ENCODE measurements at places on chromosomes 4 and X. TPM values are rescaled to one million over a fixed set of nuclear protein-coding genes. Genes with fewer than 3 reads are reported as not detected.

The PPEF1 gene
- 0.08 TPM for polyA plus RNA-seq

- H3K27ac ChIP-seq = no peak overlapping the region
- no peak overlapping the region for H3K4me3 ChIP-seq
- H3K36me3 ChIP-seq = no peaks in the 10 kb centered on the region
- no peaks in the 10 kb centered on the region for H3K4me1 ChIP-seq
Observed at GRCh38 chrX:40402831-40403533, 177.8 kb upstream of the ATP6AP2 start.

- H3K27ac ChIP-seq = no peak overlapping the region
- no peak overlapping the region for H3K4me3 ChIP-seq
- no peaks in the 10 kb centered on the region for H3K4me1 ChIP-seq
- no peak for DNase-seq
Observed at GRCh38 chr4:14695095-14695845, 307.0 kb upstream of the CPEB2 start.

GRCh38 chr4:73603271-73603710 is 16.9 kb downstream of the RASSF6 start:
- DNase-seq = no peak
- H3K4me3 ChIP-seq = no peak overlapping the region
- peaks cover 6% of the 10 kb centered on the region for H3K4me1 ChIP-seq
- H3K36me3 ChIP-seq = no peaks in the 10 kb centered on the region

The PRDX4 gene
- polyA plus RNA-seq = 109 TPM

The HSFX1 gene
- polyA plus RNA-seq = 0.42 TPM

The LYAR gene
- polyA plus RNA-seq = 6.5 TPM

GRCh38 chr4:177265729-177266128 is 43.9 kb upstream of the NEIL3 start:
- H3K27ac ChIP-seq = no peak overlapping the region
- no peaks in the 10 kb centered on the region for H3K36me3 ChIP-seq
- no peak for DNase-seq

DNA sequence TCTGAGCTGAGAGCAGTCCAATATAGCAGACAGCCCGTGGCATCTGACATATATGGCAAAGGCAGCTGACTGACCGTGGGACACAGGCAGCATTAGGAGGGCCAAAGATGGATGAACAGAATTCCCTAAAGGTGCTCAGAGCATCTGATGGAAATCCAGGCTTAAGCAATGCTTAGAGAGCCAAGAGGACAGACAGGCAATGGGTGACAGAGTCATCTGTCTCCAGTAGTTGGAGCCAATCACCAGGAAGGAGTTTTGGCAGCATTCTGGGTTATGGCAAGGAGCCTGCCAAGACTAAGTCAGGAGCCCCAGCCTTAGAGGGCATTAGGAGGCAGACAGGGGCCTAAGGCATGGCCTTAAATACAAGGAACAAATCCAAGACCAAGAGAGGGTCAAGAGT is 153.3 kb upstream of the USP9X start:
- no peak overlapping the region for H3K27ac ChIP-seq
- no peak overlapping the region for H3K4me3 ChIP-seq
- no peaks in the 10 kb centered on the region for H3K27me3 ChIP-seq
- H3K4me1 ChIP-seq = no peaks in the 10 kb centered on the region

The CYBB gene
- polyA plus RNA-seq = 0.03 TPM

DNA sequence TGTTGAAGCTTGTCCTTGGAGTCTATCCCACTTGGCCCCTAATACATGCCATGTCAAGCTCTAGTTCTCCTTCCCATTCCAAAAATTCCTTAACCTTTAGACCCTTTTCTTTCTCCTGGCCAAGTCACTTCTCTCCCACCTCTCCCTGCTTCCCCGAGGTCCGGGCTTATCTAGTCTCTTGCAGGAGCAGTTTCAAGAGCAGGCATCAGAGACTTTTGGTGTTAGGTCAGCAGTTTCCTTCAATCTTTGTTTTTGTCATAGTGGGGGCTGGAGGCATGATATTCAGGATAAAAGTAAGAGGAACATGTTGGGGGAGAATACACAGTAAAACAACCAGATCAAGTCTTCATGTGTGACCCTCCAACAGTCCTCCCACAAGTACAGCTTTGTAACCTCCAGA is 11.5 kb upstream of the IDS start:
- H3K4me3 ChIP-seq = no peak overlapping the region
- no peak overlapping the region for H3K27ac ChIP-seq
- no peaks in the 10 kb centered on the region for H3K36me3 ChIP-seq
- DNase-seq = no peak
- H3K27me3 ChIP-seq = no peaks in the 10 kb centered on the region

- no peaks in the 10 kb centered on the region for H3K36me3 ChIP-seq
- no peak overlapping the region for H3K4me3 ChIP-seq
- peaks cover 2% of the 10 kb centered on the region for H3K4me1 ChIP-seq
Observed at GRCh38 chr4:16120720-16121119, 36.9 kb upstream of the PROM1 start.

The TMEM154 gene
- polyA plus RNA-seq = 0.22 TPM

DNA sequence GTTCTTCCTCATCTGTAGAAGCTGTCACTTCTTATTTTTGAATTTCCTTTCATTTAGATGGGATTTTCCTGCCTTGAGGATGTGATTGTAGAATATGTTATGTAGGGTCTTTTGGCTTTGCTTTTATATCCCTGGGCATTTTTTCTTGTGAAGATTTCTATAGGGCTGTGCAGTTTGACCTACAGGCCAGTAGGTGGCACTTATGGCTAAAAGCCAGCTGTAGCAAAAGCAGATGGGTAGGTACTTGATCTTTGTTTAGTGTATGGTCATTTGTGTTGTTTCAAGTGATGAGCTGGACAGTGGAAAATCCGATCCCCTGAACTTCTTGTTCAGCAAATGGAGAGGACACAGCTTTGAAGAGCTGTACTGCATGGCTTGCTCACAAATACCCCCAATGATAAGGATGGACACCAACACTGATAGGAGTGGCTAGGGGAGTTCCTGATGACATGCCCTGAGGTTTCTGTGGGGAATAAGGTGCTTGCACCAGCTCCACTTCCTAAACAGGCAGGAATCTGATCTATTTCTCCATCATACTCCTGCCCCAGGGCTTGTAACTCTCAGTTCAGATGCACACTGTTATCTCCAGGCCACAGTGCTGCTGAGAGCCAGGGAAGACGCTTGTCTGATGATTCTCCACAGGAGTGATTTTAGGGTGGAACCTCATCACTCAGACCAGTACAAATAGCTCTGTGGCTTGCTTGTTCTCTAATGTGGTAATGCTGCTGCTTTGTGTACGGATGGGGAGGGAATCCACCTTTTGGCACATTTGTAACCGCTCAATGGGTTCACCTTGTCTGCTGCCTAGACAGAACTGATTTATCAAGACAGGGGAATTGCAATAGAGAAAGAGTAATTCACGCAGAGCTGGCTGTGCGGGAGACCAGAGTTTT is 417.1 kb upstream of the MAGEB16 start:
- no peaks in the 10 kb centered on the region for H3K4me1 ChIP-seq
- no peaks in the 10 kb centered on the region for H3K36me3 ChIP-seq
- H3K27ac ChIP-seq = no peak overlapping the region
- H3K4me3 ChIP-seq = no peak overlapping the region
- no peaks in the 10 kb centered on the region for H3K27me3 ChIP-seq
- no peak for DNase-seq

DNA sequence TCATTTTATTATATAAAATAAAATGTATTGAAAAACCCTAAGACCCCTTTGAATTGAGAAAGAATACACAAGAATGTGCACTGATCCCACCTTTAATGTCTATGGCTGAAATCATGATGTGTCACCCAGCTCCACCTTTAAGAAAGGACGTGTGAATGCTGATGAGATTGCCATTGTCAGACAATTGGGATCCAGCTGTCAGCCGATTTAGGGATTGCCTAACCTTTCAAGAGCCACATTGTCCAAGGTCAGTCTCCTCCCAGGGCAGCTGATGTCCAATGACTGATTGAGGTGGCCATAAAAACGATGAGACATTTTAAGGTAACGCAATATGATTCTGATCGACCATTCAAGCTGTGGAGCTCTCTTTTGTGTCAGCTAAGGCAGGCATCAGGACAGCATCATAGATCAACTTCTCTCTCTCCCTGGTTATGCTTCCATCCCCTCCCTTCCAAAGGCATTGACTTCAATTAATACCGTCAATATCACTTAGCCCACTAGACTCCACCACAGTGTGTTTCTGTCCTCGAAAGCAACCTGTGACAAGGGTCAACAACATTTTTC is 1676.4 kb downstream of the PCDH7 start:
- H3K27ac ChIP-seq = no peak overlapping the region
- no peaks in the 10 kb centered on the region for H3K4me1 ChIP-seq
- no peak overlapping the region for H3K4me3 ChIP-seq
- H3K36me3 ChIP-seq = no peaks in the 10 kb centered on the region
- H3K27me3 ChIP-seq = no peaks in the 10 kb centered on the region

The MSX1 gene
- polyA plus RNA-seq = 0.75 TPM

The USO1 gene
- 57.3 TPM for polyA plus RNA-seq

DNA sequence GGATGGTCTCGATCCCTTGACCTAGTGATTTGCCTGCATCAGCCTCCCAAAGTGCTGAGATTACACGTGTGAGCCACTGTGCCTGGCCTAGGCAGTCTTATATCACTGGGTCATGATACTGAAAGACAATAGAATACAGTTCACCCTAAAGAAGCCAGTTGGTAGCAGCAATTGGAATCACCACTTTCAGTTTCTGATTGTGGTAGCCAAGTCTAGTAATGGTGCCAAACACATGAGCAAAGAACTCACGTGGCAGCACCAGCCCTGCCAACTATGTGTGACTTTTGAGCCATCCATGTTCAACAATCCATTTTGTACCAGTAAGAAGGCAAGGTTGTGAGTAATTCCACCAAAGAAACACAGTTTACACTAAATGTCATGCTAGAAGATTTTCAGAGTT is 548.4 kb downstream of the KLHL13 start:
- no peak overlapping the region for H3K4me3 ChIP-seq
- no peak for DNase-seq
- H3K27ac ChIP-seq = no peak overlapping the region

DNA sequence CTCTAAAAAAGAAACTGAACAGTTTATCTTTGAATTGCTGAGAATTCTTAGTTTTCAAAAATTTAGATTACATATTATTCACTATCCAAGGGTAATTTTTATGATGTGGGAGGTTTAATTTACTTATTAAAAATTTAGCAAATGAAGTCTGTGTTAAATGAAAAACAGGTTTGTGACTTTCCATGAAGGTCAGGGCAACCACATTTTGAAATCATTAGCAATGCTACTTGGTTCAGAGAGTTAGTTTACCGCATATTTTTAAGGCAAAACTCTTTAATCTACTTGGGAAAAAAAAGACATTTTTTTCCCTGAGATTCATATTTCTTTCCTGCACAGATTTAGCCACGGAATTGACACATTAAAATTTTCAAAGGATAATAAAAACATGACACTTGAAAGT is 37.3 kb upstream of the PRSS12 start:
- H3K27ac ChIP-seq = no peak overlapping the region
- no peaks in the 10 kb centered on the region for H3K36me3 ChIP-seq
- no peaks in the 10 kb centered on the region for H3K4me1 ChIP-seq
- H3K27me3 ChIP-seq = no peaks in the 10 kb centered on the region
- DNase-seq = no peak
- no peak overlapping the region for H3K4me3 ChIP-seq

The NUP62CL gene
- polyA plus RNA-seq = 6.2 TPM

The CUL4B gene
- 9.0 TPM for polyA plus RNA-seq

GRCh38 chrX:72536542-72536941 is 36.1 kb downstream of the HDAC8 start:
- no peak overlapping the region for H3K27ac ChIP-seq
- H3K36me3 ChIP-seq = no peaks in the 10 kb centered on the region
- no peak for DNase-seq
- H3K4me1 ChIP-seq = no peaks in the 10 kb centered on the region
- H3K4me3 ChIP-seq = no peak overlapping the region

The ADH1C gene
- polyA plus RNA-seq = not detected

The GPR50 gene
- polyA plus RNA-seq = 3.5 TPM

- H3K27me3 ChIP-seq = no peaks in the 10 kb centered on the region
- no peaks in the 10 kb centered on the region for H3K4me1 ChIP-seq
- H3K36me3 ChIP-seq = no peaks in the 10 kb centered on the region
- H3K4me3 ChIP-seq = no peak overlapping the region
- no peak overlapping the region for H3K27ac ChIP-seq
Observed at GRCh38 chr4:94307231-94307871, 35.3 kb downstream of the HPGDS start.

GRCh38 chr4:37441231-37442061 is 196.9 kb downstream of the NWD2 start:
- no peaks in the 10 kb centered on the region for H3K27me3 ChIP-seq
- DNase-seq = no peak
- H3K27ac ChIP-seq = no peak overlapping the region
- H3K4me3 ChIP-seq = no peak overlapping the region

The NUDT9 gene
- polyA plus RNA-seq = 9.6 TPM

DNA sequence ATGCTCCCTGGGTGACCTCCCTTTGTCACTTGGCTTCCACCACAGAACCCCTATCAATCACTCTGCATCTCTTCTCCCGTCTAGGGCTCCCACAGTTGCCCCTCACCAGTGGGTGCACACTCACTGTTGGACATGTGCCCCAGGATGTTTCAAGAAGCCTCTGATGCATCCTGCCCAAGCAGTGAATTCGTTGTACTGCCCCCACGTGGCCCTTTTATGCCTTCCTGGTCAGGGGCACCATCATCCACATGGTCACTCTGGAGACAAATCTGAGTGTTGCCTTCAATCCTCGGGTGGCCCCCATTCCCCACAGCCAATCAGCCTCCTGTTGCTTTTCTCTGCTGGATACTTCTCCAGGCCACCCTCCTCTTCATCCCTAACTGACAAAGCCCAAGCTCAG is 12.2 kb downstream of the ITIH6 start:
- H3K27ac ChIP-seq = no peak overlapping the region
- H3K4me1 ChIP-seq = no peaks in the 10 kb centered on the region
- no peak overlapping the region for H3K4me3 ChIP-seq

The HPF1 gene
- polyA plus RNA-seq = 14.1 TPM

DNA sequence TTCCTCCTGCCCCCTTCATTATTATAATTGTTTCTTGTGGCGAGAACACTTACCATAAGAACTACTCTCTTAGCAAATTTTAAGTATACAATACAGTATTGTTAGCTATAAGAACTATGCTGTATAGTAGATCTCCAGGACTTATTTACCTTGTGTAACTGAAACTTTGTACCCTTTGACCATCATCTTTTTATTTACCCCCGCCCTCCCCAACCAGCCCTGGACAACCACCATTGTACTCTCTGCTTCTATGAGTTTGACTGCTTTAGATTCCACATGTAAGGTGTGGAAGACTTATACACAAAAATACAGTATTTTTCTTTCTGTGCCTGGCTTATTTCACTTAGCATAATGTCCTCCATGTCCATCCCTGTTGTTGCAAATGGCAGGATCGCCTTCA is 161.1 kb downstream of the PHF8 start:
- no peak overlapping the region for H3K27ac ChIP-seq
- H3K27me3 ChIP-seq = no peaks in the 10 kb centered on the region
- H3K36me3 ChIP-seq = no peaks in the 10 kb centered on the region
- H3K4me3 ChIP-seq = no peak overlapping the region

Data from H1 (cell line).